ENCODE measurements at places on chromosomes 5 and 9.

DNA sequence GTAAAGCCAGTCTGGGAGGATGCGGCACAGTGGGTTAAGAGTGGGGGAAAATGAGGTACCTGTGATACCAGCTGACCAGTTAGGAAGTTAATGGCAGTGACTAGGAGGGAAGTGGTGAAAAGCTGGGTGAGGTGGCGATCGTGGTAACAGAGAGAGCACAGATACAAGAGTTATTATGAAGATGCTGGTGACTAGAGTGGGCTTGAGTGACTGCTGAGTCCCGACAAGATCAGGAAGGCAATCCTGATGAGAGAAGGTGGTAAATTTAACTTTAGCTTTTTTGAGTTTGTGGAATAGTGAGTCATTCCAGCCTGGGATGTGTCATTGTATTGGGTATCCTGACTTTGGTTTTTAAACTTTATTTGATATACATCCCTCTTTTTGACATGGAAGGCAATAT is 38.8 kb downstream of the CMYA5 start:
- no peak for DNase-seq

GRCh38 chr9:126494746-126495145 is 119.0 kb upstream of the LMX1B start:
- DNase-seq: no peak

GRCh38 chr9:17488662-17489061 is 90.2 kb upstream of the SH3GL2 start:
- DNase-seq: no peak

DNA sequence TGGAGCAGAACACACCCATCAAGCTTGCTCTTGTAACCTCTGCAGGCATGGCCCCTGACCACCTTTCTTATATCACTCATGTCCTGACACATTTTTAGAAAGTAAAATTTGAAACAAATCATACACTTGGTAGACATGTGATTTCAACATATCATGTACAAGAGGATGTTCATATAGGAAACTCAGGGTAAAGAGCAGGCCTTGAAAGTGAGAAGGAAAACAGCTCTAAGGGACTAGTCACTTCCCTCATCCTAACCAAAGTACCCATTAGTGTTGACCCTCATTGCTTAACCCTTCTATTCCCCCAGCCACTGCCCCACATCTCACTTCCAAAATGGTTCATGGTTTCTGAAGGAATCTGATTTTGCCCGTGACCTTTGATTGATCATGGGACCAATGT is 492.4 kb upstream of the KLF4 start:
- DNase-seq: no peak

- DNase-seq: no peak
Measured at GRCh38 chr9:69829484-69829883, 8.9 kb downstream of the CFAP95 start.

DNA sequence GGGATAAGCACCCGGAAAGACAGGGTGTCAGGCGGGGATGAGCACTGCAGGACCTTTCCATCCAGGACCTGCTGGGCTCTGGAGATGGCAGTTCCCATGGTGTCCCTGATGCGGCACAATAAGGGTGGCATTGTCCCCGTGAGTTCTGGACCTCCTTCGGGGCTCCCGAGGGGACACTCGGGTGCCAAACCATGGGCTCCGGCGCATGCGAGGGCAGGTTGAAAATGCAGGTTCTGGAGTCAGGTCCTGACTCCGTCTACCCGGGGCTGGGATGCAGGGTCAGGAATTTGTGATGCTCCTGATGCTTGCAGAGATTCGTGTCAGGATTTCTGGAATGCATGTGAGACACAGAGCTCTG is 682 bp downstream of the FCN2 start:
- no peak for DNase-seq

DNA sequence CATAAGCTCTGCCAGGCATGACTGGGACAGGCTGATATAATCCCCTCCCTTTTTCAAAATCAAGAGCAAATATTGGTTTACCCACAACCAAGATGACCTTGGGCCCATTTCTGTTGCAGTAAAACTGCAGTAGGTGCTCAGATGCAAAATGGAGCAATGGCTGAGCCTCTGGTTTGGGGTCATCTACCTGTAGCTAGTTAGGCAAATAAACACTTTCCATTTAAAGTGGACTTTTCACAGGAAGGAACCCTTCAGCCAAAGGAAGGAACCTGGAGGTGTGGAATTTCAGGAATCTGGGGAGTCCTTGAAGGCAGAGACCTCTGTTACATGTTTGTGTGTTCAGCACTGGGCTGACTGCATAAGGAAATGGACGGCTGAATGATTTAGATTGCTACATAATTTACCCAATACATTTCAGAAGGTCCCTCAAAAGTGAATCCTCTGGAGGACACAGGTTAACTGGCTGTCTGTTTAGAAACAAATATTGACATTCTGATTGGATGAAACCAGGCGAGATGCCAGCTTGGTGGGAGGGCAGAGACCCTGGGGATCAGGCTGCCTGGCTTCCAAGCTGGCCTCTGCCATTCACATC is 170.1 kb upstream of the ZNF618 start:
- no peak for DNase-seq

- no peak for DNase-seq
Measured at GRCh38 chr5:150469718-150470469, 20.4 kb upstream of the RPS14 start.

GRCh38 chr5:124231230-124231629 is 515.2 kb downstream of the ZNF608 start:
- DNase-seq: no peak

DNA sequence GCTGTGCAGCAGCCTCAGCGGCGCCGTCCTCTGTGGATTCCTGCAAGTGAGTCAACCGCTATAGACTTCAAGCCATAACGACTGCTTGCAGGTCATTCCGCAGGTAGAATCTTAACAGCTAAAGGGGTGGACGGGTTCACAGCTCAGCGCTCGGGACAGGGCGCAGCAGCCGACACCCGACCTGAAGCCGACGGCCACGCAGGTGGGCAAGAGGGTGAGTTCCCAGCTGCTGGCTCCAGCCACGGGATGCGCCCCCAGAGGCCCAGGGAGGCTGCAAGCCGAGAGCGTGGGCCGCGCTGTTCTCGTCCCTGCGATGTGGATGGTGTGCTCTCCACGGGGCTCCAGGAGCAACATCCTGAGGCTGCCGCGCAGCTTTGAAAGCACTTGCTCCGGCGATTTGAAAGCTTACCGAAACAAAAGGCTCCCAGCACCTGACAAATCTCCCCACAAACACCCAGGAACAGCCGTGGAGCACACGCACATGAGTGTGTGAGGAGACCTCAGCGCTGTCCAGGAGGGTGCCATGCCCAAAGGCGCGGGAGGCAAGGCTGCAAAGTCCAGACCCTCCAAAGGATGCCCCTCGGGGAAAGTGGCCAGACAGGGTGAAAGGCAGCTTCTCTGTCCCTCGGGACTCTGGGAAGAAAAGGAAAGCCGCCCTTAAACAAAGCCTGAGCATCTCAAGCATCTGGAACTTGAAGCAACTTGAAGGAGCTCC is 48.7 kb downstream of the EXD3 start:
- DNase-seq: no peak

DNA sequence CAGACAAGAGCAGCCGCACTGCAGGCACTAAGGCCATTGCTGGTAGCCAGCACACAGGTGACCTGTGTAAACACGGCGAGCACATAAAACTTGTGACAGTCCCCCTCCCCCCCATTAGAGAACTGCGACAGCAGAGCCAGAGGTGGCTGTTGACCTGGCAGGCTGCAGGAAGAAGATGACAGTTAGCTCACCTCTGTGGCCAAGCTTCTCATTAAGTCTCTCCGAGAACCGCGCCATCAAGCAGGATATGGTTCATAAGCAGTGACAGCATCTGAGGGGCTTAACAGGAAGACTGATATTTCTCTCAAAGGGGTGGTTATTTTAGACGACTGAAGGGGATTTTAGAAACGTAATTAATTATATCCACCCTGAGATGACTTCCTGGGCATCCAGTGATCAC is 5.2 kb downstream of the SURF4 start:
- DNase-seq: peak; percentile 20

- no peak for DNase-seq
Measured at GRCh38 chr5:57805170-57805569, 322.6 kb upstream of the ACTBL2 start.

- DNase-seq: no peak
Measured at GRCh38 chr5:156628421-156628820, 221.7 kb upstream of the PPP1R2B start.

- no peak for DNase-seq
Measured at GRCh38 chr9:106414042-106414441, 448.9 kb upstream of the ZNF462 start.

GRCh38 chr9:114988962-114989599 is 58.7 kb upstream of the TNFSF8 start:
- DNase-seq: no peak

DNA sequence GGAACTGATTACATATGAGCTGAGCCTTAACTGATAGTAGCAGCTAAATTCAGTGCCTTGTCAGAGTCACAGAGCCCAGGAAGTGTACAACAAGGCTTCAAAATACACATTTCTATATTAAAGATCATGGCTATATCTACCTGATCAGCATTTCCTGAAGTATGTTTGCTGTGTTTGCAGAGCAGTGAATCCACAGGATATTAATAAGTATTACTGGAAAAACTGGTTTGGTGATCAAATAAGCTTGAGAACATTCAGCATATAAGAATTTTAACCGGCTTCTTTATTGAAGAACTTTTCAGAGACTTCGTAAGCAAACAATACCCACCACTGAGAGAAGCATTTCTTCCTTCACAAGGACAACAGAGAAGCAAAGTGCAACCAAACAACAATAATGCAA is 227.0 kb downstream of the ELAVL2 start:
- no peak for DNase-seq

DNA sequence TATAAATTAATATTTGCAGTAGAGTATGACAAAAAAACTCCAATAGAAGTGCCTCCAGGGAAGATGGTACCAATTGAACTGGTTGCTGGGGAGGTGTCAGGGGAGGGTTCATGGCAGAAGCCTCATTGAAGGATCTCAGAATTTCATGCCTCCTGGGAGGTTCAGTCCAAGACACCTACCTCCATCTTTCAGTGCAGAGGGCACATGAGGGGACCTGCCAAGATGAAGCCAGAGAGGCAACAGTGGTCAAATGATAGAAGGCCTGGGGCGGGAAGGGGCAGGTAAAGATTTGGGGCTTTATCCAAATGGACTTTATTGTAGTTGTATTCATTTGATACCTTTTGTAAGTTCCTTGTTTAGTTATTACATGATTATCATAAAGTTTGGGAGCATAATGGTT is 25.9 kb upstream of the KCNIP1 start:
- DNase-seq: no peak

- no peak for DNase-seq
Measured at GRCh38 chr9:93294011-93294410, 110.1 kb downstream of the WNK2 start.

DNA sequence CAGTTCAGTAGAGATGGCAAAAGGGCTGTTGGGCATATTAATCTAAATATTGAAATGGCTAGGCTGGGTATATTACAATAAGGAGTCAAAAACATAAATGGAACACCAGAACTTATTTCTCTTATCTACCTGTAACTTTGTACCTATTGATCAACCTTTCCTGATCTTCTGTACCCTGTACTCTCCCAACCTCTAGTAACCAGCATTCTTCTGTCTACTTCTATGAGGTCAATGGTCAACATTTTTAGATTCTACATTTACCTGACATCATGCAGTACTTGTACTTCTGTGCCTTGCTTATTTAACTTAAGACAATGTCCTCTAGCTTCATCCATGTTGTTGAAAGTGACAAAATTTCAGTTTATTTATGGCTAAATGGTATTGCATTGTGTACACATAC is 467.3 kb downstream of the TAF11L14 start:
- no peak for DNase-seq

DNA sequence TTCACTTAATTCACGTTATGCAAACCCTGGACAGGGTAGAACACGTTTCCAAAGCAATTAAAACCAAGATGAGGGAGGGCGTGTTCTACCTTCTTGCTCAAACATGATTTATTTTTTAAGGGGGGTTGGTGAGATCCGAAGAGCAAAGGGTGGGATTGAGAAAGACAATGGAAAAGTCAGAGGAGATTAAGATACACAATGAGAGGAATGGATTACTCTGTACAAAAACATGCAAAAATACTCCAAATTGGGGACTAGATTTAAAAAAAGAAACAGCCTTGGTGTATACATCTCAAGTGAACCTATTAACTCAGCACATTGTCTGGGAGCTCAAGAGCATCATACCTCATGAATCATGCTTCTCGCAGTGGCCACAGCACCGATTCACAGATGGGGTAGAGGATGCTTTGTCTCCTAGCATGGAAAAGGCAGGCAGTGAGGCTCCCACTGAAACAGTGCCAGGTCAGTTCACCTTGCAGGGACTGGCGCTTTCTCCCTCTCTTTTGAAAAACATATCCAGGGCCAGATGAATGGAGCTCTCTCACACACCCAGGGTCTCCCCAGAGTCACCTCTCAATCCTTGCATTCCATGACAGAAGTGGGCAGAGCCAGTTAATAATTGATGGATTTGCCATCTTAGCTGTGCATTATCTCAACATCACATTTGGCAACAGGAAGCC is 459.7 kb downstream of the BNC2 start:
- no peak for DNase-seq

DNA sequence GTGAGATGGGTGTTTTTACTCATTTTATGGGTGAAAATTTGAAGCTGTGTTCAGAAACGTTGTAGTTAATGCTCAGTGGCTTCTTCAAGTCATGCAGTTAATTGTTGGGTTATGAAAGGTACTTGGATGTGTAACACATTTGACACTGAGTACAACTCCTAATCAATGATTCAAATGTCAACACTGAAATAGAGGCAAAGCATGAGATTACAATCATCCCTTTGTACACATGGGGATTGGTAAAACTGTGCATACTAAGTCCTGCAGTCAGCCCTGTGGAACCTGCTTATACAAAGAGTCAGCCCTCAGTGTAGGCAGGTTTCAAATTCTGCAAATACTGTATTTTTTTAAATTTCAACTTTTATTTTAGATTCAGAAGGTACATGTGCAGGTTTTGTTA is 3.3 kb downstream of the ABLIM3 start:
- DNase-seq: no peak

GRCh38 chr9:118455259-118455658 is 751.1 kb downstream of the TLR4 start:
- no peak for DNase-seq

DNA sequence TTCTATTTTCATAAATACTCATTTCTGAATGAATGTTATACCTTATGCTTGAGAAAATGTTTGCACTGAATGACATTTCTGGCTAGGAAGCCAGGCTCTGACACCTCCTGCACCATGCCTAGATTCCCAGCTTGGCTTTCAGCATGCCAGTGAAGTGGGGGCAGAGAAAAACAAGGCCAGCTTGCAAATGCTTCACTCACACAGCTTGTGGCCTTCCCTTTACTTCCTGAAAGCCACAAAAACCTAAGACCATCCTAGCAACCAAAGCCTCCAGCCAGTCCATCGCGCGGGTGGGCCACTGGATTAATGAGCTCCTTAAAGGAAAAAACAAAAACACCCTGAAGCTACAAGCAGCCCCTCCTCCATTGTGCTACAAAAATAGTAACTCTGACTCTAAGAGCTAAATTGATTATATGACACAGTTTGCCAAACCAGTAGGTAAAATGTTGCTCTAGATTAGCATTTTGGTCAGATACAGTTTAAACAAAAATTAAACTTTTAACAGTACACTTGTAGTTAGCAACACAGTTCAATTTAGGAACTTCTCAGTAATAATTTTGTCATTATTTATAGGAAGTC is 159.9 kb downstream of the TSSK1B start:
- no peak for DNase-seq

- DNase-seq: no peak
Measured at GRCh38 chr5:74199005-74199404, 441.5 kb downstream of the ENC1 start.
